NCI-H345 (cell line): ENCODE measurements at places on chromosomes 2 and 18.

DNA sequence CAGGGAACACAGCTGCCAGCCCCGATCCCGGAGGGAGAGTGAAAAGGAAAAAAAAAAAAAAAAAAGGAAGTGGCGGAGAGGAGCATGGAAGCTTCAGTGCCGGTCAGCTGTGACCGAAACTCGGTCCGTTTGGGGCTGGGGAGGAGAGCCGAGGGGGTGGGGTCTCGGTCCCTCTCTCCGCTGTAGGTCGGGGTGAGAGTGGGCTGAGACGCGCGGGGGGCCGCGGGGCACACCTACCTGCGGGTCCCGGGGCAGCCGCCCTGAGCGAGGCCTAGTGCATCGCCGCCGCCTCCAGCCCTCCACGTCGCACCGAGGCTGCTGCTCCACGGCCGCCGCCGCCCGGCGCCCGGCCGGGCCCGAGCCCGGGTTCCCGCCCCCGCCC lies 536 bp downstream of the VPS54 start:
- DNase-seq, result peak; percentile 53

GRCh38 chr2:119263656-119264055 lies 40.0 kb downstream of the STEAP3 start:
- no peak for DNase-seq

DNA sequence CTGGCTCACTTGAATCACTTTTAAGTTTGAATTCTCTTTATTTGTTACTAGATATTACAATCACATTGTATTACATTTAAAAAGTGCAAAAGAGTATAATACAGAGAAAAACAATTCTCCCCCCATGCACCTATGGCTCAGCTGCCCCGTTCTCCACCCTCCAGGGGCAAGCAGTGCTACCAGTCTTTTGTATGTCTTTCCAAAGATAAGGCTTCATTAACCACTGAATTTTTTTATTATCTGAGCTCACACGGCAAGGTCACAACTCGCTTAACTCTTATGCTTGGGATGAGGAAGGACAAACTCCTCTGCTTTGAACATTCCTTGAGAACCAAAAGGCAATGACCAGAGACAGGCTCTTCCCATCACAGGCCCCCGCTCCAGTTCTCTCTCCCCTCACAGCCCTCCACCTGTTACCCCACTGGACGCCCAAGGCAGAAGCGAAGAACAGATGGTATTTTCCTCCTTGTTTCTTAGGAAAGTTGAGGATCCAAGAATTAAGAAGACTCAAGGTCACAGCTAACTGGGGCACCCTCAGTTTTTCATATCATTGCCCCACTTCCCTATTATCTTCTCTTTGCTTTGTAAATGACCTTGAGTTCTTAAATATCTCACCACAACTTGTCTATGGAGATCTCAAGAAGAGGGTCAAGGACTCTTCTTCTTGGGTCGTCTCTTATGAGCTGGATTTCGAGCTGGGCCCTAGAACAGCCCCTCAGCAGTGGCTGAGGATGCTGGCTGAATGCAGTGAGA lies 30.1 kb downstream of the SH2D6 start:
- no peak for DNase-seq

- DNase-seq, result no peak
These were observed 276.5 kb upstream of the MGAT5 start for GRCh38 chr2:133977405-133977804.

DNA sequence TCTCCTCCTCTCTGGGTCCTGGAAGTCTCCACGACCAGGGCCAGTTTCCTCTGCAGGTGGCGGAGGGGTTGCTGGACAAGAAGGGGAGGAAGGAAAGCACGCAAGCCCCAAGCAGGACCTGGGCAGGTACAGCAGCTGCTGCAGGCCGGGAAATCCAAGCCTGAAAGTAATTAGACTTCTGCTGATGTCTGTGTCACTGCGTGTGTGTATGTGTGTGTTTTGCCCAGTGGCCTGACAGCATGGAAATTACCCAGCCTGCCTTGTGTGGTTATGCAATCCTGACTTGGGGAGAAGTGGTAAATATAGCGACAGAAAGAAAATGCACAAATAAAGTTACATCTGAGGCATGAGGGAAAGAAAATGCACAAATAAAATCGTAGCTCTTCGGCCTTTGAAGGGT lies 121.8 kb upstream of the ZBTB14 start:
- DNase-seq, result no peak

- no peak for DNase-seq
These were observed 124.1 kb upstream of the NDUFV2 start for GRCh38 chr18:8978394-8978793.

DNA sequence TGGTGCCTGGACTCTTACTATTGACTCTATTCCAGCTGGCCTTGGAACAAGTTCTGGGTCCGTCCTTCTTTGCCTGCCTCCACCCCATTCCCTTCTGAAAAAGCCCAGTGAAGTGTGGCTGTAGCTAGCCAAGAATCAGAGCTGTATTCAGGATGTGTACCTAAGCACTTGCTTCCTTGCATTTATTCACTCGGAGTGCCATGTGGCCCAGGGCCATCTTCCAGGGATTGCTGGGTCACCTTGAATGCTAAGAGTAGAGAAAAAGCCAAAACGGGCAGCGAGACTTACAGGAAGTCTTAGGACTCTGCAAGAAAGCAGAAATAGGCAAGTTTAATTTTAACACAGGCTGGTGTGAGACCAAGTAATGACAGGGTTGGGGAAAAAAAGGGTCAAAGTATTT lies 4.1 kb downstream of the ITGA6 start:
- no peak for DNase-seq

DNA sequence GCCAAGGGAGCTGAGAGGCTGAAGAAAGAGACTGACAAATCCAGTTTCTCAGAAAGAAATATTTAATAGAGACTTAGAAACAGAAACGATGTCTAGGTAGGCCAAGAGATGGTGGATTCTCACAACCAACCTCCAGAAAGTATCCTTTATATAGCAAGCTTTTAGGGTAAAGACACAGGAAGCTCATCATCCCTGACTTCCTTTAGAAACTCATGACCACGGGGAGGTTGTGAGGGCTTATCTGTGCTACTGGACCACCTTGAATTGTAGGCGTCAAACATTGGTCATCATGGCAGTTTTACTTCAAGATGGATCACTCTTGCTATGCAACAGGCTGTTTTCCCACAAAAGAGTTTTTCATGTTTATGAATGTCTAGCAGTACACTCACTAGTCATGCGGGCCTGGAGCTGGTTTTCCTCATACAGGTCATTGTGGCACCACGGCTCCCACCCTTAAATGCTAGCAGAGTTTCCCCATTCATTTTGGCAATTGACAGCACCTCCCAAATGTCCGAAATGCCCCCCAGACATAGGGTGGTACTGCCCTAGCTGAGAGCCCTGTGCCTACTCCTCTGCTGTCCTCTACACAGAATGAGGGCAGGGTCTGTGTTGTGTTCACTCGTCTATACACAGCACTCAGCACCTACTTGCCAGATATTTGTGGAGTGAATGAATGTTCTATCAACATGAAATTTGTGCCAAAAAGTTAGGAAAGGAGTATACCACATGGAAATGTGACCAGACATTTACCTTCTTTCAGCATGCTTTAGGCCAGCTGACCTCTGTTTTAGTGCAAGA lies 89.0 kb downstream of the TMEM247 start:
- DNase-seq, result no peak

GRCh38 chr2:216643986-216644659 lies 10.9 kb downstream of the IGFBP2 start:
- DNase-seq, result no peak

DNA sequence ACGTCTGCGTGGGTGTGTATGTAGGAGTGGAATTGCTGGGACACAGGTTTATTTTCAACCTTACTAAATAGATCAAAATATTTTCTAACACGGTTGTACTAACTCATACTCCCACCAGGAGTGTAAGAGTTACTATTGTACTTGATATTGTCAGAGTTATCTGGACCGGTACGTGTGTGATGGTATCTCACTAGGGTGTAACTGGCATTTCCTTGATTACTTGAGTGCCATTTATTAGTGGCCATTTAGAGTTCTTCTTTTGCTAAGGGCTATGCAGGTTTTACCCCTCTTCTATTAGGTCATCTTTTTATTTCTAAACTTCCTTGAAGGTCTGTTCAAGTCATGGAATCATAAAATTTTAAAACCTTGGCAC lies 33.5 kb downstream of the CENPO start:
- no peak for DNase-seq

GRCh38 chr2:215903203-215903602 lies 110.1 kb downstream of the MREG start:
- DNase-seq, result no peak

GRCh38 chr2:232103140-232103737 lies 141.7 kb downstream of the DIS3L2 start:
- no peak for DNase-seq

- DNase-seq, result no peak
These were observed 123.7 kb upstream of the SMAD2 start for GRCh38 chr18:48053881-48054816.

GRCh38 chr18:28269750-28270149 lies 92.8 kb upstream of the CDH2 start:
- DNase-seq, result no peak

DNA sequence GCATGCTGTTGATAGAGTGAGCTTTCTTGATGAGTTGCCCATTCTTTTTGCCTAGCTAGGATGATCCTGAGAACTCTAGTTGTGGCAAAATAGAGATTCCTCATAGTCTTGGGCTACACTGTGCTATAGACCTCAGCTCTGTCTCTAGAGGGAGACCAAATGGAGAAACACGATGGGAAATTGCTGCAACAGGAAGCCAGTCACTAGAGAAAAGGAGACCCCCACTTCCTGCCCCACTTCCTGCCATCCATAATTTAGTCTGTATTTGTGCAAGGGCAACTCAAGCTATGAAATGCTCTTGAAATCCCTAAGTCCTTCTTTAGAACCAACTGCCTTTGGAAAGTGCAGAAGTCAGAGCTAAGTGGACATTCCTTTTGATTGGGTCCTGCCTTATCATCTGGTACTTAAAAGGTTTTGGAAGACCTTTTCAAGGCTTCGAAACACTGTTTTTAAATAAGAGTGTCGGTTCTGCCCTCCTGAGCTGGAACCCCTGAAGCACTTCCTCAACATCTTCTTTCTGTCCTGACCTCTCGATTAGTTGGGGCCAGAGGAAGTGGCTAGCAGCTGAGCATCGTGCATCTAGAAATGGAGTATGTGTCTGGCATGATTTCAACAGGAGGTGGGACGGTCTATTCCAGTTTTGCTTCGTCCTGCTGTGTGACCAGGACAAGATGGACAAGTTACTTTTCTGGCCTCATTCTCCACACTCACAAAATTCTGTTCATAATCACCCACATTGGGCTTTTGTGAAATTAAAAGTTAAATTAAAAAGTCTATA lies 8.6 kb upstream of the KCNE4 start:
- no peak for DNase-seq

GRCh38 chr2:97646977-97647376 lies 1.1 kb downstream of the COX5B start:
- DNase-seq, result no peak

GRCh38 chr18:12998332-12999060 lies 7.3 kb downstream of the CEP192 start:
- no peak for DNase-seq

DNA sequence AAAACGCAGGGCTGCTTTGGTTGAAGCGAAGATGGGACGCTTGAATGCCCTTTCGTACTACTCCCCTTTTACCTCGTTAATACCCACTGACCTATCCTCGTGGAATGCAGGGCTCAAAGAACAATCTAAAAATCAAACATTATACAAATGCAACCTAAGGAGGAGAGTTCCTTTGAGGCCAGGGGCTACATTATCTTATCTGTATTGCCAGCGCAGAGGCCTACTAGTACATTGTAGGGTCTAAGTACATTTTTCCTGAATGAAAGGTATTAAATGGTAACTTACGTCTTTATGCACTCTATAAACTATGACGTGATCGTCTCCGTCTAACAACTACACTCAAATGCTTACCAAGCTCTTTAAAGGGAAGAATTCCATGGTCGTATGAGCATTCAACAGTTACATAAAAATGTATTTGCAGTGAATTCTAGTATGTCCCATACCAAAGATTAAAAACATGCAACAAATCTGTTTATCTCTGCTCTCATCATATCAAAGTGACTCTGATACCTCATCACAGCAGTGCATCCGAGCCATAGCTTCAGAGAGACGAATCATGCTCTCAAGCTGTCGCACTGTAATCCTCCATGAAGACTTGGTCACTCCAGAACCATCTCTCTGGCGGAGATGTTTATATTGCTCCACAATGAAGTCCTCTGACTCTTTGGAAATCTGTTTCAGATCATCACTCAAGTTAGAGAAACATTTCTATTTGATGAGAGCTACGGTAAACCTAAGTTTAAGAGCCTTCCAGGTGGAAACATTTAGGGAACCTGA lies 14.1 kb upstream of the LCT start:
- DNase-seq, result no peak

DNA sequence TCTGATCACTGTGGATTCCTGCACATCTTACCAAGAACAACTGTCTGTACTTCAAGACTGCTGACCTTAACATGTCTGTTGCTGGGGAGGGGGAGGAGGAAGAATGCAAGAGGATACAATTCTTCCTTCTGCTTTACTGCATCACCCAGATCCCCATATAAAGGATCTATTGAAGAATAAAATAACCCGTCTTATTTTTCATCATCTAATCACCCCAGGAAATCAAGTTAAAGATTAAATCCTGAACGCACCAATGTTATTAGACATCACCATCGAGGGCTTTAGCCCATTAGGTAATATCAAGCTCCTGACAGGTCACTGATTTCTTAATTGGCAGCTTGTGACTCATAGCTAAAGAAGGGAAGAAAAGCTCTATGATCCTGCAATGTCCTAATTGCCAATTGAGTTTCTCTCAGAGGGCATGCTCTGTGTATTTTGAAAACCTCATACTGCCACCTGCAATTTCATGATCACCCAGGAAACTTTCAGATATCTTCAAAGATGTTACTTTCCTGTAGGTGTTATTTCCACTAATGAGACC lies 75.4 kb upstream of the KCNE4 start:
- DNase-seq, result no peak

- DNase-seq, result no peak
These were observed 30.5 kb downstream of the LRP1B start for GRCh38 chr2:142100139-142100873.

DNA sequence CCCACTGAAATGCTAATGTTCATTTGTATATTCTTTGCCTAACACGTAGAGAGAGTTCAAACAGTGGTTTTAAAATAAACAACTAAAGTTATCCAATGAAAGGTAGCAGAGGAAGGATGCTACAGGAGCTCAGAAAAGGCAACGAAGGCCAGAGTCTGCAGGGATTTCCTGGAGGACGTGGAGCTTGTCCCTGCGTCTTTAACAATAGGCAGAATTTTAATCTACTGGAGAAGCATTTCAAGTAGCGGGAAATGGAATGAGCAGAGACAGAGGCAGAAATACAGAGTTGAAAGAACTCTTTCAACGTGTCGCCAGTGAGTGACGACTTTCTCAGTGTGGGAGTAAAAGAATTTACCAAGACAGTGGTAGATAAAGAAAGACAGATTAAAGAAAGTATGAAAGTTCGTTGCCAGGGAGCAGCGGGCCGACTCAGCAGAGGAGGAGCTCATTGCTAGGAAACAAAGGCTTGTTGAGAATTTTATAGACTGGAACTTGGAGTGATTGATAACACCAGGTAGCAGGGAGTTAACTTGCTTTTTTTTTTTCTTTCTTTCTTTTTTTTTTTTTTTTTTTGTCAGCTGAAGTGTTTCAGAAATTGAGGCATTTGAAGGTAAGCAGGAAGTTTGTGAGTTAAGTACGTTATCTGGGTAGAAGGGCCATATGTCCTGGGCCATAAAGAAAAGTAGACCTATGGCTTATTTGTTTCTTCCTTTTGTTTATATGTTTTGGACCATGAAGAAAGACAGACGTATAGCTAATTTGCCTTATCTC lies 625 bp upstream of the NBAS start:
- peak; percentile 69 for DNase-seq
